ENCODE measurements at places on chromosomes 3 and 15.

GRCh38 chr15:79092382-79092781 lies 1.8 kb upstream of the RASGRF1 start:
- no peak for DNase-seq

DNA sequence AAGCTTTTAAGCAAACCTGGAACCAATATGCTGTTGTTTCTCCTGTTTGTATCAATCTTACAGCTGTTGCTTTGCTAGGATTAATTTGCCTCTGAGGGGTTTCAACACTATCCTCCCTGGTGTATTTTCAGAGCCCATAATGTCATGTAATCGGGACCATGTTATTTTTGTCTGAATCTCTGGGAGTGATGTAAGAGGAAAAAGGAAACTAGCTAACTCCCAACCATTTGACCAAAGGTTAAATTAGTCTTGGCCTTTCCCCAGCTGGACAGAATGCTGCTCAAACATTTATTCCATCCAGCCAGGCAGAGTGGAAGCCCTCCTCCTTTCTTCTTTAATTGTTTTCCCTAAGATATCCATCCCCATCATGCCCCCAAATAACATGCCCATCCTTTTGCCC lies 142.2 kb downstream of the ALDH1A2 start:
- no peak for DNase-seq

DNA sequence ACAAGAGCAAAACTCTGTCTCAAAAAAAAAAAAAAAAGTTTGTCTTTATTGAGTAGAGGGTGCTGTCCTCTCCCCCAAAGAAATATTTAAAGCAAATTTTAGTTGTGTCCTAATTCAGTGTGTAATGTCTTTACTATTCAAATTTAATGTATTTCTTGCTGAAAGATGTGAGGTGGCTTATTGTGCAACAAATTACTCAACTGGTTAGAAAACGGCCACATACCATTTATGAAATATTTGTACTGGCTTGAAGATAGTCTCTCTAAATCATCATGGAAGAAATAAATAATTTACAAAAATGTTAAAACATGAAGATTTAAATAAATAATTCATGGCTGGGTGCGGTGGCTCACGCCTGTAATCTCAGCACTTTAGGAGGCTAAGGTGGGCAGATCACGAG lies 63.0 kb downstream of the SLTM start:
- DNase-seq: no peak

- no peak for DNase-seq
Measured at GRCh38 chr3:88810455-88810854, 297.0 kb upstream of the EPHA3 start.

GRCh38 chr3:171230865-171231264 lies 204.3 kb upstream of the SLC2A2 start:
- no peak for DNase-seq

GRCh38 chr15:89496155-89497098 lies at the start of gene RHCG:
Gene RHCG (minus strand): TSS chr15:89496583. CDS start chr15:89496544, 39 bp downstream.
- DNase-seq: no peak

DNA sequence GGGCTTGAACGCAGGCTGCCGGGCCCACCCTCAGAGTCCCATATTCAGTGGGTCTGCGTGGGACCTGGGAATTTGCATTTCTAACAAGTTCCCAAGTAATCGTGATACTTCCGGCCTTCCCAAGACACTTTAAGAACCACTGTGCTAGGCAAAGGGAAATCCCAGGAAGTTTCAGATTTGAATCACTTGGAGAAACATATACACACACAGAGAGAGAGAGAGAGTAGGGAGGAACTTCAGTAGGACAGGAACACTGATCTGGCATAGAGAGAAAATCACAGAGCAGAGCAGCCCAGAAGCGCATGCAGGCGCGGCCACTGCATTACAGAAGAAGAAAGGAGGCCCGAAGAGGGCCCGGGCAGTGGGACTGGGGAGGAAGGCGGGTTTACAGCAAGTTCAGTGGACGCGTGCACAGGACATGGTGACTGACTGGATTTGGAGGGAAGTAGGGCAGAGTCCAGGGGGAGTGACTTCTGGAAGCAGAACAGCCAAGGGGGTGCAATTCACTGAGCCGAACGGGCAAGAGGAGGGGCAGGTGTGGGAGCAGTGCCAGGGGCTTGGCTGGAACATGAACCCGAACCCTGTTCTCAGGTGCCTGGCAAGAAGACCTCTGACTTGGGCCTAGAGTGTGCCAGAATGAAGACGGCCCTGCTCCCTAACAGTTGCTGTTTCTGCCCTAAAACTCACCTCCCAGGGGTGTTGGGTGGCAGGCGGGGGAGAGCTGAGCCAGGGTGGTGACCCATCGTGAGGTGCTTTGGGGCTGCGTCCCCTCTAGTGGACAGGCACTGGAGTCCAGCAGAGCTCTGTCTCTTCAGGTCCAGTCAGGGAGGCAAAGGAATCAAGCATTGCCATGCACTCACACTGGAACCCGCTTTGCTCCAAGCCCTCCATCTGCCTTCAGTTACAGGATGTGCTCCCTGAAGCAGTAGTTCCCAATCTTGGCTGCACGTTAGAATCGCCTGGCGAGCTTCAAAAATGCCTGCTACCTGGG lies 101.3 kb upstream of the HES1 start:
- no peak for DNase-seq

- no peak for DNase-seq
Measured at GRCh38 chr15:63483521-63484371, 20.6 kb upstream of the USP3 start.

DNA sequence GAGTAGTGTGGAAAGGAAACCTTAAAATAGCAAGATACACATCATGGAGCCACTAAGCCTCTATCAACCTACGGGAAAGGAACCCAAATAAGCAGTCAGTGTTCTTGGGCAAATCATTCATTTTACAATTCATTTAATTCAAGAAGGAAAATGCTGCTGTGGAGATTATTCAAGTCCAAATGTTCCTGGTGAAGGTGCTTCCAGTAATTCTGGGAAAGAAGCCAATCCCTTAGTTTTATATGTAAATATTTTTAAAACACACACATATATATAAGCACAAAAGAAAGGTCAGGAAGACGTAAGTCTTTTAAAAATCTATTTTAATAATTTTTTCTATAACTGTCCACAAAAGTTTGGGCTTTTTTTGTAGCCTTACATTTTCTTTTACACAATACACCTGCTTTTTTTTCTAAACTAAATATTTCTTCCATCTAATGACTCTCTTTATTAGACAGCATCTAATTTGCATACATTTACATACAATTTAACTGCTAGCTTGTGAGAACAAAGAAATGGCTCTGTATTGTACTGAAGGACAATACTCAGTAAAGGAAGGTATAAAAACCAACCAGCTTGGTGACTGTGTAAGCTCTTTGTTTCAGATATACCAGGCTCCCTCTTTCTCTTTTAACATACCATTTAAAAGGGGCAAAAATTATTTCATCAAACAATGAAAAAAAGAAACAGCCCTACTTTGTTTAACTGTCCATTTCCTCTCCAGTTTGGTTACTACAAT lies 269.5 kb downstream of the ZBTB20 start:
- DNase-seq: no peak

DNA sequence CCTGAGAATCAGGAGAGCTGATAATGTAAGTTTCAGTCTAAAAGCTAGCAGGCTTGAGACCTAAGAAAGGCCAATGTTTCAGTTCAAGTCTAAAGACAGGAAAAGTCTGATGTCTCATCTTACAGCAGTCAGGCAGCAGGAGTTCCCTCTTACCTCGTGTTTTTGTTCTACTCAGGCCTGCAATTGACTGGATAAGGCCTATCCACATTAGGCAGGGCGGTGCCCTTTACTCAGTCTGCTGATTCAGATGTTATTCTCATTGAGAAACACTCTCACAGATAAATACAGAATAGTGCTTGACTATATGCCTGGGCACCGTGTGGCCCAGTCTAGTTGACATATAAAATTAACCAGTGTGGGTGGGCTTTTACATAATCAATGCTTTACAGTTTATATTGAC lies 122.4 kb downstream of the NR1D2 start:
- no peak for DNase-seq

GRCh38 chr15:59711451-59712243 lies 22.5 kb upstream of the BNIP2 start:
- no peak for DNase-seq

DNA sequence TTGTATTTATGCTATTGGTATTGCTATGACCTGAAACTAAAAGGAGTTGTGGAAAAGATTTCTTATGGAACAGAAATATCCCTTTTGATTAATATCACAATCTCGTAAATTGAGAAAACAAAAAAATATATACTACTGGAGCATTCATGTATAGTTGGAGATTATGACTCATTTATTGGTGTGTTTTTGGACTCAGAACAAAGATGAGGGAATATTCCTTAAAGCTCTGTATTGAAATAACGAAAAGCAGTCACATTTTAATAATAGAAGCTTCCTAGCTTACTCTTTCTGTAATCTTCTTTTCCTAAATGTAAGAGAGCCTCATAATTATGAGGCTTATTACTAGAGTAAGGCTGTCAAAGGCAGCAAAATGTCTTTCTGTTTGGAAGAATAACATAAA lies 14.3 kb downstream of the CTNNB1 start:
- no peak for DNase-seq

- no peak for DNase-seq
Measured at GRCh38 chr3:79253704-79254103, 514.1 kb downstream of the ROBO1 start.

DNA sequence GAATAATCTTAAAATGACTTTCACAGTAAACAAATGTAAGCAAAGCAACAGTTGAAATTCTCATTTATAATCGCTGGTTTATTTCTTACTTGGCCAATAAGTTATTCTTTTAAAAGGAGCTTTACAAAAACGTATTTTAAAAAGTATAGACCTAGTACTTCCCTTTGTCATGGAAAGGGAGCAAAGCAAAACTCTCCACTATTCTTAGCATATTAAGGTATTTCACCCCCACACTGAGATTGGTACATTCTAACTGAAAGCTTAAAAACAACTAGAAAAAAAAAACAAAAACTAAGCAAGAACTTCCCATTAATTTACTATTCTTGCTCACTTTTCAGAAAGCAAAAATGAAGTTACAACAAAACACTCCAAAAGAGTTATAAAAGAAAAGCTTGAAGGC lies 1.5 kb downstream of the ATG3 start:
- no peak for DNase-seq

DNA sequence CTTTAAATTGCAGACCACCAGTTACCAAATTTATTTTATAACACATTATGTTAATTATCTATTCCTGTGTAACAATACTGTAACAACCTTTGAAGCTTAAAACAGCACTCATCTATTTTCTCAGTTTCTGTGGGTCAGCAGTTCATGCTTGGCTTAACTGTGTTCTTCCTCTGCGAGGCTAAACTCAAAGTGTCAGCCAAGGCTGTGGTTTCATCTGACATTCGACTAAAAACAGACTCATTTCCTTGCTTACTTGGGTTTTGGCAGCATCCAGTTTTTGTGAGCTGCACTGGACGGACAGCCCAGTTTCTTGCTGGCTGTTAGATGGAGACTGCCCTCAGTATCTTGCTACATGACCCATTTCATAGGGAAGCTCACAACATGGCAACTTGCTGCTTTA lies 247.3 kb upstream of the KCNH8 start:
- DNase-seq: no peak

DNA sequence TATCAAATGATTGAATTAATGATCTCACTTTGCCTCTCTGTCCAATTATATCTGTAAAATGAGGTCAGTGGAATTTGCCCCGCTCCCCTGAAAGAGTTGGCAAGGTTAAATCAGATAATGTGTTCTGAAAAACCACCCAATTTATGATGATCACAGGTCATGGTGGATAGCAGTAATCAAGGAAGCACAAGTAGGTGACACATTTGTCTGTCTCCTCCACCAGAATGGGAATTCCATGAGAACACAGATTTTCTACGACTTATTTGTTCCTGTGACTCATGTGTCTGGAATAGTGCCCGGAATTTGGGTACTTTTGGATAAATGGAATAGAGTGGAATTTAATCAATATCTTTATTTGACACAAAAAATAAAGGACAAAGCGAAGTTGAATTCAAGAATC lies 220.9 kb upstream of the SUCLG2 start:
- DNase-seq: no peak

DNA sequence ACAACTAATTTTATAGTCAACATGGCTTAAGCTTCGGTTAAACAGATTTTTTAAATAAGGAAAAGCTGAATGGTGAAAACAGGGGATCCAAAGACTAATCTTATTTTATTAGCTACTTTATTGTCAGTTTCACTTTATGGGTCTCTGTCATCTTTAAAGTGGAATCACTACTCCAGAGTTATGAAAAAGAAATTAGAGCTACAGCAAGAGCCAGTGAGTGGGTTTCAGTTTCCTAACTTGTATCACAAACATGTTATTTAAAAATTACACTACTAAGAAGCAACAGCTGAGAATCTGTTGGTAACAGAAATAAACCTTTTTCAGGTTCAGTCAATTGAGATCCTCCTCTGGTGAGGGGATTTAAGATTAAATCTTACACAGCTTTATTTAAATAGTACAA lies 10.0 kb downstream of the PHC3 start:
- DNase-seq: no peak

GRCh38 chr3:196198771-196199753 lies 12.1 kb downstream of the ZDHHC19 start:
- DNase-seq: no peak

GRCh38 chr3:11910971-11911531 lies 64.4 kb upstream of the TAMM41 start:
- DNase-seq: no peak

DNA sequence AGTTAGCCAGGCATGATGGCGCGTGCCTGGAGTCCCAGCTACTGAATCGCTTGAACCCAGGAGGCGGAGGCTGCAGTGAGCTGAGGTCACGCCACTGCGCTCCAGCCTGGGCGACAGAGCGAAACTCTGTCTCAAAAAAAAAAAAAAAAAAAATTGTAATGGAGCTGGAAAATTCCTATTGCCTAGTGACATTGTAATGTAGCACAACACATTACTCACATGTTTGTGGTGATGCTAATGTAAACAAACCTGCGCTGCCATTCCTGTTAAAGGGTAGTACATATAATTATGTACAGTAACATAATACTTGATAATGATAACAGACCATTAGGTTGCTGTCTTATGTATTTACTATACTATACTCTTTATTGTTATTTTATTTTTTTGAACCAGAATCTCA lies 39.1 kb downstream of the KNL1 start:
- no peak for DNase-seq

GRCh38 chr3:141000027-141000663 lies 51.0 kb upstream of the SPSB4 start:
- DNase-seq: peak; percentile 35

DNA sequence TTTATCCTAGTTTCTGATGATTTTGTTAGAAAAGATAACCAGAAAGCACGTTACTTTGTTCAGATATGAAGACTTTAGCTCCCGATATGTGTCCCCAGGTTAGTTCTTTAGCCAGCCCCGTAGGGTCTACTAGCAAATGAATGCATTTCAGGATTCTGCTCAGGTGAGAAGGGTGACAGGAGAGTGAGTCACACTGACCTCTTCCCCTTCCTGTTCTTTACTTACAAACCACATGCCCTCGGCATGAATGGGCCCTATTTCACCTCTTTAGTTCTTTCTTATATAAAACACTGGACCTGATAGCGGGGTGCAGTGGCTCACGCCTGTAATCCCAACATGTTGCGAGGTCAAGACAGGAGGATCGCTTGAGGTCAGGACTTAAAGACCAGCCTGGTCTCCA lies 98.4 kb downstream of the SLC49A4 start:
- DNase-seq: no peak

GRCh38 chr15:48777645-48778330 lies 33.1 kb downstream of the CEP152 start:
- DNase-seq: no peak

All from SHP77 (cell line).